RWPE2 (cell line): ENCODE measurements at places on chromosomes 3 and 15.
A peak's percentile ranks its signal among the peaks of the same experiment; 100 is the strongest.

- H3K27me3 ChIP-seq, result no peaks in the 10 kb centered on the region
- no peak overlapping the region for H3K4me3 ChIP-seq
- no peaks in the 10 kb centered on the region for H3K36me3 ChIP-seq
- DNase-seq, result no peak
- peaks cover 9% of the 10 kb centered on the region for H3K4me1 ChIP-seq
Observed at GRCh38 chr3:58530354-58530865, 6.6 kb downstream of the ACOX2 start.

DNA sequence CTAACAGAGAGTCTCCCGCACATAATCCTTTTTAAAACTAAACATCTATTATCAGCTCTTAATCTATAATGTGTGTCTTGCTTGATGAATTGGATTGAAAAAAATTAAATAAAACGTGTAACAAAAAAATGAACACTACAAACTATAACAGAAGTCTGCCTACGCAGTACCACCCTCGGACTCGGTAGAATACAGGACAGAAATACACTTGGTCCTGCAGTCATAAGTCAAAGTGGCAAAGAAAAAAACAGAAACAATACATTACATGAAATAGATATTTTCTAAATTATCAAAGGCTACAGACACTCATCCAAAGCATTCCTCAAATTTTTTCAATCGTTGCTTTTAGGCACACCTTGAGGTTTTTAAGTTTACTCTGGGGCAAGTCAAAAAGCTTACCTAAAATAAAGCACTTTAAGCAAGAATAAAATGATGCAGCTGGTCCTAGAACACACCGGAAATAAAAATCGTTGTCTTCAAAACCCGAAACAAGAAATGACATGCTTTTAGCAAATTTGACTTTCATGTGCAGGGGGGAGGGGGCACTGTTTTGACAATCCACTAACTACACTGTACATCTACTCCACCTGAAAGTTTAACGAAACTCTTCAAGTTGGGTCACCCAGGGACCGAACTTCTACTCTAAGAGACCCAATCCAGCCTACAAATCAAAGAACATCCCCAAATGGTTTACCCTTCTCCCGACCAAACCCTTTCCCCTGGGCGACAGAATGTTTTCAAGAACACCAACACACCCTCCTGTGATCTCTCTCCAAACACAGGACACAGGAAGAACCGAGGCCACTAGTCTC, 1.3 kb downstream of the ADAM10 start:
- peak overlapping the region; percentile 68 for H3K4me3 ChIP-seq
- DNase-seq, result no peak
- H3K36me3 ChIP-seq, result no peaks in the 10 kb centered on the region; the same call in 1 of the 2 replicates
- H3K4me1 ChIP-seq, result peaks cover 16% of the 10 kb centered on the region

DNA sequence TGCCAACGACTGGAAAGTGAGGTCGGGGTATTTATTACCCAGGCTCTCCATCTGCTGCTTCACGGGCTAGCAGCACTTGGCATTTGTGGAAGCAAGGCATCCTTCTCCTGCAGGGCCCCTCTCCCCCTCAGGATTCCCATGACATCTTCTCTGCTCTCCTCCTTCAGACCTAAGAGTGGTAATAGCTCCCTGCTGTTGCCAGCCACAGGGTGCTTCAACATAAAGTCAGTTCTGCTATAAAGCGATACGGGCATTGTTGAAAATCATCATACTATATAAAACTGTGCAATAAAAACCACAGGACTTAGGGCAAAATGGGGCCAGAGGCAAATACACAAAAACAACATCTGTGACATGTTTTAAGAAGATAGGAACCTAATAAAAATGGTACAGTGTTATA, 391.8 kb upstream of the ADAMTS9 start:
- no peaks in the 10 kb centered on the region for H3K36me3 ChIP-seq
- DNase-seq, result no peak
- H3K27me3 ChIP-seq, result no peaks in the 10 kb centered on the region
- H3K4me1 ChIP-seq, result no peaks in the 10 kb centered on the region
- no peak overlapping the region for H3K27ac ChIP-seq
- H3K4me3 ChIP-seq, result no peak overlapping the region

DNA sequence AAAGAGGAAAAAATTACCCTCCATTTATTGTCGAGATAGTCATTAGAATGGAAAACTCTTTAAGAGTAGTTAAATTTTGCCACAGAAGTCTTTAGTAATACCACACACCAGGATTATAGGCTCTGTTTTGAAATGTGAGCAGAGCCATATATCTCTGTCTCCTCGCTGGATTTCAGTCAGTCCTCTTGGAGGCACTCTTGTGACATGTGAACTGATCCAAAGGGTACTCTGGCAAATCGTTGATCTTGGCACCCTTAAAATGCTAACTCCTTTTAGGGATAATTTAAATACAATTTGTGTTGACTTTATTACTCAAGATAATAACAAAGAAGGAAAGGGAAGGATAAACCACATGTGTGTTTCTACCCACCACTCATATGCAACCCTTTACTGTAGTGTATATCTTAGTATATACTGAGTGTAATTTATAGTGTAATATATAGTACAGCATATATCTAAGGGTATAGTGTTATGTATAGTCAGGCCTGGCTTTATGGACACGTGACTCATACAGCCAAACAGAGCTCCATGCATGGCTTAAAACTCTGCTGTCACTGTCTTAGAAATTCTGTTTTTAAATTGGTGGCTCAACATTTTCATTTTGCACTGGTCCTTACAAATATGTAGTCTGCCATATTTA, 12.3 kb upstream of the KPNA4 start:
- no peaks in the 10 kb centered on the region for H3K36me3 ChIP-seq
- H3K4me3 ChIP-seq, result no peak overlapping the region
- H3K4me1 ChIP-seq, result no peaks in the 10 kb centered on the region
- no peak overlapping the region for H3K27ac ChIP-seq
- no peaks in the 10 kb centered on the region for H3K27me3 ChIP-seq
- no peak for DNase-seq

GRCh38 chr3:41223691-41224090, 24.4 kb downstream of the CTNNB1 start:
- H3K27me3 ChIP-seq, result no peaks in the 10 kb centered on the region
- DNase-seq, result no peak
- peaks cover 56% of the 10 kb centered on the region for H3K36me3 ChIP-seq
- peaks cover 19% of the 10 kb centered on the region for H3K4me1 ChIP-seq

DNA sequence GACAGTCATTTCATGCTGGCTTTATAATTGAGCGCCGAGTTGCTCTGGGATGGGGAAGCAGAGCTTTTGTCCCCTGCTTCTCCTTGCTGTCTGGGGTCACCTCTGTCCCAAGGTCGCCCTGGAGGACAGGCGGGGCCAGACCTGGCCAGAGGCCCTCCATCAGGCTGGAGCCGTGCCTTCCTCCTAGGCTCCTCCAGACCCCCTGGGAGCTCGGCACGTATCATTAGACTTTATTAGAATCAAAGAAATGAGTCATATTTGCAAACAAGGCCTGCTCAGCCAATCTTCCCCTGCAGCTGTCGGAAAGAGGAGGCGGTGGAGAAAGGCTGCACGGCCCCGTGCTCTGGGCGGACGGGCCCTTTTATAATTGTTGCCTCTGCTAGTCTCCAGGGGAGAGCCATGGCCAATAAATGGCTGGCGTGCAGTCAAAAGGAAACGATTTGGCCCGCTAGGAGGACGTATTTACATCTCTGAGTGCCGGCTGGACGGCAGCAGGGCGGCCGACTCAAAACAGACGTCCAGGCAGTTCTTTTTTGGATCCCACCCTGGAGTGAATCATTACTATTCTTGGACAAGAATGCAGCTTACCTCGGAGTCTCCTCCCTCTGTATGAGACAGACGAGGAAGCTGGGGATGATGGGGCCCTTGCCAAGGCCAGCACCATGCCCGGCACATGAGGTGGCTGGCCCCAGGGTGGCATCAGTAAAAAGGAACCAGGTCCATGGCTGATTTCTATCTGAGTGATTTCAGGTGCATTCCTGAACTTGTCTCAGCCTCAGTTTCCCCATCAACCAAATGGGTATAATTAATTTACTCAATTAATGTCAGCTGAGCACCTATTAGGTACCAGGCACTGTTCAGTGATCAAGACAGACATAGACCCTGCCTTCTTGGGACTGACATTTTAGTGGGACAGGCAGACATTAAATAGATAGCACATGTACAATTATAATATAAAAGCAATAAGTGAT, 50.6 kb downstream of the SLC6A6 start:
- no peak overlapping the region for H3K4me3 ChIP-seq
- H3K27ac ChIP-seq, result peak overlapping the region; percentile 76
- DNase-seq, result no peak
- no peaks in the 10 kb centered on the region for H3K27me3 ChIP-seq
- H3K36me3 ChIP-seq, result no peaks in the 10 kb centered on the region; the same call in 1 of the 2 replicates

DNA sequence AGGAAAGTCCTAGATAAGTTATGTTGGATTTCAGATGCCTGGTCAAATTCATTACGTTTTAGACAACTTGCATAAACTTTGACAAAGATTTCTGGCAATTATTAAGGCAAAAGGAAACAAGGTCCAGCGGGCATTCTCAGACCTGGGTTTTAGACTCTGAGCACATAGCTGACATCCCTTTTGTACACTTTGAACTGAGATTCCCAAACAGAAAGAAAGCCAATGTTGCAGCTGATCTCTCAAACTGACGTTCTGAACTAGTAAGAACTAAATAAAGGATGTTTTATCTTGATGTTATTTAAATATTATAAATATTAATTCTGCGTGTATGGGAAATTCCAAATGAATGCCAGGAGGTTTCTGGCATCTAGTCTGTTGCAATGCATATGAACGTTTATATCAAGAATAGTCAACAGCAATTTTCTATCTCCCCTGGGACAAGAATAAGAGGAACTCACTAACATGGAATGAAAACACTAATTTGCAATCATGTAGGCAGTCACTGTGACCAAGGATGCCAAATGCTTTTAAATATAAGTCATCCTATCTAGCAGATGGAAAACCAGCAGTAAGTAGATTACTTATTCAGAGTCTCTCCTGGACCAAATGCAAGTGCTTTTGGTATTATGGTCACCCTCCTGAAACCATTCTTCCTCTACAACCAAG, 202.1 kb downstream of the GREM1 start:
- no peak overlapping the region for H3K4me3 ChIP-seq
- no peak overlapping the region for H3K27ac ChIP-seq
- no peaks in the 10 kb centered on the region for H3K27me3 ChIP-seq
- no peaks in the 10 kb centered on the region for H3K36me3 ChIP-seq
- no peaks in the 10 kb centered on the region for H3K4me1 ChIP-seq
- DNase-seq, result no peak

DNA sequence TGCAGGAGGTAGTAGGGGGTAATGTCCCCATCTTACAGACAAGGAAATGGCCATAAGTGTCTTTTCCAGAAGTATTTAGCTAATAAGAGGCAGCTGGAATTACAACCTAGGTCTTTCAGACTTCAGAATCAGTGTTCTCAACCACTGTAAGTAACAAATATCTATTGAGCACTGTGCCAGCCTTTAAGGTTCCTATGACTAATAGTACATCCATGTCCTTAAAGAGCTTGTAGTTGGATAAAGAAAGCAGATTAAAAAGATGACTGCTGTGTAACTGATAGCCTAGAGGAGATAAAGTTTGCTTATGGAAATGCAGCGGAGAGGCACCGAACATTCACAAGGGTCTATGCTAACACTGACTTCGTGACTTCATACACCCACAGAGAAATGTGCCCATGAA, 136.0 kb downstream of the KCNMB2 start:
- H3K4me3 ChIP-seq, result no peak overlapping the region
- DNase-seq, result no peak
- no peaks in the 10 kb centered on the region for H3K36me3 ChIP-seq
- no peaks in the 10 kb centered on the region for H3K27me3 ChIP-seq
- peak overlapping the region; percentile 75 for H3K27ac ChIP-seq
- peaks cover 5% of the 10 kb centered on the region for H3K4me1 ChIP-seq

DNA sequence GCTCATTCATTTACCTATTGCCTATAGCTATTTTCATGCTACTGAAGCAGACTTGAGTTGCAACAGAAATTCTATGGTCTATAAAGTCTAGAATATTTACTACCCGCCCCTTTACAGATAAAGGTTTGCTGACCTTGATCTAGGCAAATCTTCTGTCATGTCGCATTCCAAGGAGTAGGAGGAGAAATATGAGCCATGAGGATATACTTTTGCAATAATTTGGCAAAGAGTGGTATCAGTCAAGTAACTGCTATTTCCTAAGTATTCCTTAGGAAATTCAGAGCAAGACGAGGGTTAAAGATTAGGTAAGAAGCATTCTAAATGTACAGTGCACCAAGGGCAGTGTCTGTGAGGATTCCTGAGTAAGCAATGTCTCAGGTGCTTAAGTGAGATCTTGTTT, 121.0 kb upstream of the NUDT16 start:
- no peaks in the 10 kb centered on the region for H3K36me3 ChIP-seq
- H3K4me1 ChIP-seq, result no peaks in the 10 kb centered on the region
- no peak overlapping the region for H3K27ac ChIP-seq

DNA sequence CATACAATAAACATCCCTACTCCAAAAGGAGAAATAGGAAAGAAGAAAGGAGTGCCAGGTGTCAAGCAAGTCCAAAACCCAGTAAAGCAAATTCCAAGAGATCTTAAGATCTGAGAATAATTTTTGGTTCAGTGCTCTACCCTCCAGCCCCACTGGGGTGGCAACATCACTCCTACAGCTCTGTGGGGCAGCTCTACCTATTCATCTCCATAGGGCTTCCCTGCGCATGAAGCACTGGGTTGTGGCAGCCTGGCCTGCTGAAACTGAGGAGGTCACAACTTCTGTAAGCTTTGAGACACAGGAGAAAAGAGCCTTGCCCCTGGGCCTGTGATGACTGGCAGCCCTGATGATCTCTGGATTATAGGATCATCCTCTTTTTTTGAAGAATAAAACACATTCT, 378.2 kb upstream of the SOX14 start:
- DNase-seq, result no peak
- no peaks in the 10 kb centered on the region for H3K36me3 ChIP-seq
- no peaks in the 10 kb centered on the region for H3K27me3 ChIP-seq
- no peak overlapping the region for H3K4me3 ChIP-seq
- H3K4me1 ChIP-seq, result no peaks in the 10 kb centered on the region

GRCh38 chr3:112640930-112641801, at the start of gene CCDC80:
Gene CCDC80, minus strand, starts transcription at chr3:112641143. Its CDS starts 1,238 bp downstream, at chr3:112639905.
- no peak for DNase-seq
- no peaks in the 10 kb centered on the region for H3K36me3 ChIP-seq
- peak within 1 kb of the TSS; percentile 79 for H3K27ac ChIP-seq

DNA sequence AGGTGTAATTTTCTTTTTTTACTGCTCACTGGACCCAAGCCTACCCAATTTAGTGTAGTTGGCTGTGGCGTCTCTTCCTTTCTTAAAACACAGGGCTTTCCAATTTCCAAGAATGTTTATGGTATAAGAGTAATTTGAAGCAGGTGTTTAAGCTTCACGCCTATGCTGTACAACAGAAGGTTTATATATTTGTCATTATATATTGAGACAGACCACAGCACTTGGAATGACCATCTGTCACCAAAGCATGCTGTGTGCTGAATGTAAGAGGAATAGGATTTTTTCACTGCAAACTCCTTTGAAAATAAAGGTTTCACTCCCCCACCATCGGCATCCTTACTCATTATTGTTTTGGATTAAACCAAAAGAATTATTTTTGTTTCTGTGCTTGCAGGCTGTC, 325.7 kb downstream of the OTOL1 start:
- no peak overlapping the region for H3K4me3 ChIP-seq
- H3K27me3 ChIP-seq, result no peaks in the 10 kb centered on the region
- H3K36me3 ChIP-seq, result no peaks in the 10 kb centered on the region
- DNase-seq, result no peak
- H3K27ac ChIP-seq, result no peak overlapping the region
